Memory B cell (primary cell): ENCODE measurements at places on chromosomes 2 and 18.

DNA sequence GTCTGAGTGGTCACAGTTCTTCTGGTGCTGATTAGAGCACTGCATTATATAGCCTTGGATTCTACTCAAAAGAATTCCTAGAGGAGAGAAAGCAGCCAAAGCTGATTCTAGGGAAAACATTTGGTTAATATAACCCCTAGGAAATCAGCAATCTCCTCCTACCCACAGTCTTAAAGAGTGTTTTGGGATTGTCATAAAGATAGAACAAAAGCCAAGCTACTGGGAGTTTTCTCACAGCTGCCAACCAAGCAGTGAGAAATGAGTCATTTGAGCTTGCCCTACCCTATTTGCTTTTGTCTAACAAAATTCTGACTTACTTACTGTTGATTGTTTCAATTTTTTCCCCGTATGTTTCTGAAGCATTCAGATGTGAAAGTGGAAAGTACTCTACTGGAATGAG, 469.3 kb downstream of the PLCL1 start:
- DNase-seq, result no peak

DNA sequence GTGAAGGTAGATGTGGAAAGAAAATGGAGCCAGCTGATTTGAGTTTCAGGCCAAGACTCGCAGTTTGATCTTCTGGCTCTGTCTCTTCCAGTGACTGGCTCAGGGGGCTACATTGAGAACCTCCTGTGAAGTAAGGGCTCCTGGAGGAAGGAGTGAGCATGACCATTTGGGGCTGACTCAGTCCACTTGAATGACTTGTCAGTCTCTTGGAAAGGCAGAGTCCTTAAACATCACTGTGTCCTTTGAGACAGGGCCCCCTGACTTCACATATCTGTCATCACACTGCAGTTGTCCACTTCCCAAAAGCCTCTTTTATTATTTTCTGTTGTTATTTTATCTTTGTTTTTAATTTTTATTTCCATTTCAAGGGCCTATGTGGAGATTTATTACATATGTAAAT, 204.6 kb upstream of the APCDD1 start:
- no peak for DNase-seq

- no peak for DNase-seq
Observed at GRCh38 chr2:129751409-129751808, 228.1 kb upstream of the RAB6C start.

DNA sequence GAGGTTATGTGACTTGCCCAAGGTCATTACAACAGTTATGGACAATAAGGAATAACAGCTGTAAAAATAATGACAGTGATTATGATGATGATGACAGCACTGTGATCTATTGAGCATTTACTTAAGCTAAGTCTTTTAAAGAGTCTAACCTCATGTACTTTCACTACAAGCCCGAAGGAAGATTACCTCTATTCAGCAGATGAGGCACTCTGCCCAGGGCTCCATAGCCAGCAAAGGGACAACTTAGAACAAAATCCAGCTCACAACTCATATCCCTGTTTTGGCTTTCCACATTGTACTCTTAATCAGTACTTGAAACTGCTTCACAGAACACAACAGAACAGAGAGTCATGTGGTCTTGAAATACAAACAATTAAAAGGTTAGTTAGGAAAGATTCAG, 290.2 kb downstream of the ZNF385B start:
- no peak for DNase-seq

DNA sequence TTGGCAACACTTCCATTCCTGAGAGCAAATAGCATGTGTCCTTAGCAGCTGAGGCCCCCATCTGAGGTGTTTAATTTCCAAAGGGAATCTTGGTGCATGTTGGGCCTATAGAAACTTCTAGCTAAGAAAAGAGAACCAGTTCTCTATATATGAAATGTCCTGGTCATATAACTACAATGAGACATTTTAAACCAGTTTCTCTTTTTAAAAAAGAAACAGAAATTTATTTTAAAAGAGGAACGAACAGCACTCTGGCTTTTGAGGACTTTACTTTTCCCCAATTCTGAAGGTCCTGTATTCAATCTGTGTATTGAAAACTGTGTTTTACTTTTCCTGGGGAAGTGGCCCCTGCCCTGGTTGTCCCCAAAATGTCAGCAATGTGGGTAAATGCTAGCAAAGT, 309.5 kb upstream of the STON1 start:
- DNase-seq, result no peak

- no peak for DNase-seq
Observed at GRCh38 chr2:232319067-232319802, 59.3 kb upstream of the ALPP start.

- DNase-seq, result no peak
Observed at GRCh38 chr2:21891191-21891590, 767.4 kb downstream of the TDRD15 start.

DNA sequence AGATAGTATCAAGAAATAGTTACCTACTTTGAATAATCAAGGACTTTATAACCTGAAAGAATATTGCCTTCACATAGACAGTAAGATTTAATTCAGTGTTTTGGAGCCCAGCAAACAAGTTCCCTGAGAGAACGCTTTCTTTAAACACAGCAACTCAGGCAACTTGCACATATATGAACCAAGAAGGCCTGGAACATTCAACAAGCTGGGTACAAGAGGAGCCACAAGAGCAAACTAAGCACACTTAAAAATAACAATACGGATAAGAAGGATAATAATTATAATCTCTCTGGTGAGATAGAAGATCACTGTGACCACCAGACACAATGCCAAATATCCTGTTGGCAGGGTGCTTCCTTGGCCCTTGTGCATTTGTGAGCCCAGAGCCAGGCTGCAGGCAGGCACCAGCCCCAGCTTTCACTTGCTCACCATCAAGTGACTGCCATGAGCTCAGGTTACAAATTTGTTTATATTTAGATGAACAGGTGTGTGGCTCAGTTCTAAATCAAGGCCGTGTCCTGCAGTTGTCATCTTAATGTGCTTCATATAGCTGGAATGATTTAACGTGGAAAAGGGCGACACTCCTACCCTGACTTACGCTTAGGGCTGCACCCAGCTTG, 446.6 kb downstream of the IRS1 start:
- DNase-seq, result no peak

DNA sequence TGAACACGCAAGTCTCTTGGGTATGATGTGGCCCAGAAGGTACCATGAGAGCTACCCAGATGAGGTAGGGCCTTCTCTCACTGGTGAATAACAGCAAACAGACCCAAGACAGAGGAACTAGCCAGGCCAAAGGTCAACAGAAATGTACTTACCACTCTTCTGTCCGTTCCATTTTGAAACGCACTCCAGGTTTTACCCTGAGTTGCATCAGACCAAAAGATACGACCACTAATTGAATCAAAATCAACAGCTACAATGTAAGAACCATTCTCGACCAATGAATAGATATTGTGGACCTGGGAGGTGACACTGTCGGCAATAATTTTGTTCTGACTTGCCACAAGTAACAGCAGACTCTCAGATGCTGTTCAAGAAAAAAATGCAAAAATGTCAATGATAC, 124.4 kb downstream of the LRP2 start:
- no peak for DNase-seq

- no peak for DNase-seq
Observed at GRCh38 chr2:69104261-69104660, 91.3 kb downstream of the ANTXR1 start.

DNA sequence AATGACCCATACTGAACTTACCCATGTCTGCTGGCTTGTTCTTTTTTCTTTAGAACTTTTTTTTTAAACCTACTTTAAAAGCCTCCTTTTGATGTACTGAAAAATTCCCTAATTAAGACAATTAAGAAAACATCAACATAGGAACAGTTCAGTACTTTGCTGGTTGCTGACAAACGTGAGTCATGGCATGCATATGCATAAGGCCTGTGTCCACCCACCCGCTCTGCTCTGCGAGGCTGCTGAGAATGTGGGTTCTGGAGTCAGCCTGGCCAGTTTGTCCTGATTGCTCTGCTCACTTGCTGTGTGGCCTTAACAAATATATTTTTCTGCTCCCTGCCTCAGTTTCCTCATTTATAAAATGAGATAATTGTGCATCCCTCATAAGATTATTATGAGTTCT, 27.3 kb downstream of the LAMA3 start:
- DNase-seq, result no peak

GRCh38 chr2:106695919-106696318, 190.0 kb downstream of the ST6GAL2 start:
- DNase-seq, result no peak

DNA sequence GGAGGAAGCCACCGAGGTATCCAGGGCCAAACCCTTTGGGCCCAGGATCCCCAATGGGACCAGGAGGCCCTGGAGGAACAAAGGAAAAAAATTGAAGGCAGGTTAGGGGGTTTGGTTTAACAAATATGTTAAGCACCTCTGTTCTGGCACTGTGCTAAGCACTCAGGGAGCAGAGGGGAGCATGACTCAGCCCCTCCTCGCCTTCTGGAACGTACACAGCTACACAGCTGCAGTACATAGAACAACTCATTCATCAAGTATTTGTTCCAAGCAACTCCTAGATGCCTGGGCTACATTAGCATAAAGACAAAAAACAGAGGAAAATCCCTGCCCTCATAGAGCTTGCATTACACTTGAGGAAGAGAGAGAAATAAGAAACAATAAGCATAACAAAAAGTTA, 153.6 kb downstream of the COL4A4 start:
- no peak for DNase-seq

DNA sequence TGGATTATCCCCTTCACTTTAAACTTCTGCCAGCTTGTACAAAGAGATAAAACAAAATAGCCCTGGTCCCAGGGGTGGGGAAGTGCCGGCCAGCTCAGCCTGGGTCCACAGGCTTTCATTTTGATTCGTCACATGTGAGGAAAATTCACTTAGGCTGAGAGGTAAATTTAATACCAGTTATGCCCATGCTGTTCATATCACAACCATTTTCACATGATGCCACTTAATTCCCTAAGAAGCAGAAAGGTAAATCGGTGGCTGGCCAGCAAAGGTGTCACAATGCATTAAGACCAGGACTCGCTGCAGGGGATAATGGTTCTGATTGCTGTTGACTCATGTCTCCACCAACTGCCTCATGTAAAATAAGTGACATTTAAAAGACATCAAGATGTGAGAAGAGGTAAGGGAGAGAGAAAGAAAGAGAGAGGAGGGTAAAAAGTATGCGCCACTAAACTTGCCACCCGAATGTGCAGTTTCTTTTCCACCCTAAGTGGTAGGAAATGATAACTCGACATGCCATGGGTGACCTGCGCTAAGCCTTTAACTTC, 261.0 kb upstream of the SIX3 start:
- DNase-seq, result no peak

GRCh38 chr18:9712130-9712577, 4.1 kb downstream of the RAB31 start:
- no peak for DNase-seq

DNA sequence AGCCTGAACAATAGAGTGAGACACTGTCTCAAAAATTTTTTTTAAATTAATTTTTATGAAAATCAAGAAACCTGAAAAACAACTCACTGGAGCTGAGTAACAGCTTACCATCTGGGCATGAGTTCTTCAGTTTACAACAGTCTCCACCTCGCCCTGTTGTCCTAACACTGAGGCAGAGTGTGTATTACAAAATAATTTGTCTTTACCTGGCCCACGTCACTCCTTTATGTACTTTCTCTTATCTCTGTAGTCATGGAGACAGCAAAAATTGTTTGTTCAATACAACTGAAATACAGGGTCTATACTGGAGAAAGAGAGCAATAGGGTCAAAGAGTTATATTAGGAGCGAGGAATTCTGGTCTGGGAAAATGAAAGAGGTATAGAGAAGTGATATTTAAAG, 48.1 kb downstream of the CYTIP start:
- no peak for DNase-seq
